NCI-H2171 (cell line): ENCODE measurements at places on chromosomes 3 and 15.

GRCh38 chr3:152416808-152417580 is 148.3 kb downstream of the MBNL1 start:
- DNase-seq, result no peak

GRCh38 chr3:72270072-72270681 is 485.2 kb upstream of the PROK2 start:
- DNase-seq, result no peak

- no peak for DNase-seq
Measured at GRCh38 chr3:171755015-171755589, 55.2 kb downstream of the PLD1 start.

DNA sequence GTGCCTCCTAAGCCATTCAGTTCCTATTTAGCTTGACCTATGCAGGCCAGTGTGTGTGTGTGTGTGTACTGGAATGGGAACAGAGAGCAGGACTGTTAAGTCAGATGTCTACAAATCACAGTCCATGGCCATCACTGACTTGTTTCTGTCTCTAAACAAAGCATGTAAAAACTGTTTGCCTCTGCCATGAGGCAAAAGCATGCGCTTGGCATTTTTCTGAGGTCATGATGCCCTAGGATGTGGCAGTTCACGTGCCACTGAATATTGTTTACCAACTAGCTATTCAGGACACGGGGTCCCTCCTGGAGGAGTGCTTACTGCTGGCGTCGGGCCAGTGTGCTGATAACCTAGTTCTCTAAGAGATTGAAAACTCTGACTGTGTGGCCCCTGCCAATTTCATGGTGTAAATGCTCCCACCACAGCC is 8.2 kb upstream of the ATP13A3 start:
- DNase-seq, result no peak

- peak; percentile 49 for DNase-seq
Measured at GRCh38 chr15:101138913-101139880, 112.7 kb downstream of the CHSY1 start.
